ENCODE measurements at places on chromosomes 16 and 17.
A peak's percentile ranks its signal among the peaks of the same experiment; 100 is the strongest.

DNA sequence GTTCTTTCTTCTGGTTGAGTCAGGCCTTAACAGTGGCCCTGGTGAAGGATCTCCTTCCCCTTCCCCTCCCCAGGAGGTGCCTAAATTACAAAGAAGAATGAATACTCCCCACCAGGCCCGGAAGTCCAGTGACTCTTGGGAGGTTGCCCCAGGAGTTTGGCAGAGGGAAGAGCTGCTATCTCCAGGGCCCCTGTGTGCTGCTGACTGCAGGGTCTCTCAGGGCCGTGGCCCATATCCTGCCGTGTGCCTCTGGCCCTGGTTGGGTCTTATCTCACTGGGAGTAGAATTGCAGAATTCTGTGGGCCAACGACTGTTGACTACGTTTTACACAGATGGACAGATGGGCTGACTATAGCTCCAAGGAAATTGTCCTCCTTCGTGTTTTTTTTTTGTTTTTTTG lies 28.0 kb downstream of the AKAP1 start:
- no peak for DNase-seq

- no peak for DNase-seq
Observed at GRCh38 chr17:63361182-63361581, 84.9 kb downstream of the CYB561 start.

GRCh38 chr16:82108774-82109173 lies 61.2 kb downstream of the MPHOSPH6 start:
- DNase-seq: no peak

- DNase-seq: no peak
Observed at GRCh38 chr17:9226794-9227135, 205.5 kb downstream of the NTN1 start.

GRCh38 chr16:48535831-48536613 lies 74.0 kb downstream of the N4BP1 start:
- DNase-seq: no peak

- no peak for DNase-seq
Observed at GRCh38 chr17:33837281-33837680, 417.8 kb upstream of the CCL2 start.

GRCh38 chr17:83191388-83192160 lies 112.2 kb downstream of the METRNL start:
- DNase-seq: no peak

DNA sequence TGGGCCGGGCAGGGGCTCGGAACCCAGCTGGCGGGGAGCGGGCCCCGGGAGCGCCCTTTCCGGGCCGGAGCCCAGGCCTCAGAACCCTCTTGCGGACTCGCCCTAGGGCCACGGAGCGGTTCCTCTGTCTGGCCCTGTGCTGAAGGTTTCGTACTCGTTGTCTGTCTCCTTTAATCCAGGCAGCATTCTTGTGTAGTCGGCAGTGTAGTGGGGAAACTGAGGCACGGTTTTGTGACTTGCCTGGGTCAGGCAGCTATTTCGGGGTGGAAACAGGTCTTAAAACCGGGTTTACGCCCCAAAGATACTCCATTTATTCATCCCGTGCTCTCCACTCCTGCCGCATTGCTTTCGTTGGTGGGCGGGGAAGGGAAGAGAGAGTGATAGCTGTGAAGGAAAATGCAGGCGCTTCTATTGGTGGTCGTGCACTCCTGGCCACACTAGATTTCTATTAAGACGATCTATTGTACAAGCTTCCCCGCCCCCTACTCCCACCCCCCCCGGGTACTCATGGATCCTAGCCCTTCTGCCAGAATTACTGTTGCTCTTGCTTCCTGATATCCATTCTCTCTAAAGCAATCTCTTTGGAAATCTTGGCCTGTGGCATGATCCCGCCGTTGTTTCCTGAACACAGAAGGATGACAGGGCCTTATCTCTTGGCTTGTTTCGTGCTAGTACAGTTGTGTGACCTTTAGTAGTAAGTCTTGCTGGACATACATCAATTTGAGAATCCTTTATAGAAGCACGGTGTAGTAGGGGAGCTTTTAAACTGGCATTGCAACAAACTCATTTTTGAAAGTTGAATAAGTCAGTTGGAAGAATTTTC lies 751 bp downstream of the DCAF7 start:
- DNase-seq: peak; percentile 43

DNA sequence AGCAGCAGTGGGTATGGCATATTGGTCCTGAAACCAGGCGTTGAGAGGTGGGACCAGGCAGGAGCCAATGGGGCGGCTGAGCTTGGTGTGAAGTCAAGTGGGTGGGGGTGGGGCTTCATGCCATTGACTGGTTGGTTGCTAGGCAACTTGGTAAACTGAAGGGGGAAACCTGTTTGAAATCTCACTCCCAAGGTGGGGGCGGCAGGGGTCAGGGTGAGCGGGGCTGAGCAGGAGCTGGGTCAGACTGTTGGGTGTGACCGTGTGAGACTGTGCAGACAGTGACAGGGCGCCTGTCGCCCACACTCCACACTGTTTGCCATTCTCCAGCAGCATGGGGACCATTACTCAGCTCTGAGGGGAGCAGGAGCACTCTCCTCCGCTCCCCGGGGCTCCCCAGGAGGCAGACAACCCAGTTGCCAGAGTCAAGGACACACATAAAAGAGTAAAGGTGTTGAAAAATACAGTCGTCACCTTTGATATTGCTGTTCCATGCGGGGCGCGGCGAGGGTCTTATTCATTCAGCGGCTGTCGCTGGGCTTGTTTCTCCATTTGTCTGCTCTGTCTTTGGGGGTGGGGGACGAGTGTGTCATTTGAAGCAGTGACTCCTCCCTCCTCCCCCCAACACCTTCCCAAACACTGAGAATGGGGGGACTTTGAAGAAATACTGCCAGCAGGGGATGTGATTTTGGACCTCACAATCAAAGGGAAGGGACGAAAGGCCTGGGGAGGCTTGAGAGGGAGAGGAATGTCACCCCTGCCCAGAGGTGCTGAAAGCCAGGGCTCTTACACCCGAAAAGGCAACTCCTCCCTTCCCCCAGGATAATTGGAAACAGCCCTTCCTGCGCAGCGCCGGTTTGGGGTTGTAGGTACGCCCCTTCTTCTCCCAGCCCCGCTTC lies 1.2 kb upstream of the EFNB3 start:
- DNase-seq: no peak

DNA sequence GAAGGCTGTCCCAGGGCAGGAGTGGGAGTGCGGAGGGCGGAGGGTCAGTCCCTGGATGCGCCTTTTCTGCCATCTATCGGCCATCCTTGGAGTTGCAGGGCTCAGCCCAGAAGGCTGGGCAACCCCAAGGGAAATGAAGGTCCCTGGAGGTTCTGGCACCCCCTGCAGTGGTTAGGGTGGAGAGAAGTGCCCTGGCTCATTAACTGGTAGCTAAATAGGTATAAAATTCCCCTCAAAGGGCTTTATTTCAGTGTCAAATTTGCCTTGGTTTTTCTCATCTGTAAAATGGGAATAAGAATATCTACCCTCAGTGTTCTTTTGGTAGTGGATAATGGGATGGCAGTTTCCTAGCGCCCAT lies 22.4 kb downstream of the C17orf75 start:
- DNase-seq: peak; percentile 70

DNA sequence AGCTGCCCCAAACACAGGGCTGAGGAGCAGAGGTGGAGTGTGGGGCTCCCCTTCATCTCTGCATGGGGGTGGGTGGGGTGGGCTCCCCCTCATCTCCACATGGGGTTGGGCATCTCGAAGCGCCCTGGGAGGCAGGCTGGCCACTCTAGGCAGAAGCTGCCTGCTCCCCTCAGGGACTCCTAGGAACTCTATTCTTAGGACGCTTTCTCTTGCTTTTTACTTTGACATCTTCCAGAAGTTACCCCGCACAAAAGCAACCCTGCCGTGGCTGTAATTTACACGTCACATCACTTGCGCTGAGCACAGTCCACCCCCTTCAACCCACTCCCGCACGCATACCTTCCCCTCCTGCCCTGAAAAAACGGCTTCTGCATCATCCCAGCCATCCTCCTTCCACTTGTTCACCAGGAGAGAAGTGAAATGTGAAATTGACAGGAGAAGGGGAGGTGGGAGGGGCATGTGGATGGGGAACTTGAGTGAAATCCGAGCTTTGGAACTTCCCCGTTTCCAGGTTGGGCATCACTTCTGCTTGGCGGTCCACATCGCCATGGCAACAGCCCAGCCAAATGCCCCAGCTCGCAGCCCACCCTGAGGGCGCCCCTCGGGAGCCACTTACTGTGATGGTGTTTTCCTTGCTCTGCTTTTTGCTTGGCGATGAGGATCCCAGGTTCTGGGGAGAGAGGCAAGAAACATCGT lies 53.7 kb upstream of the RCVRN start:
- peak; percentile 7 for DNase-seq

GRCh38 chr16:75632857-75633256 lies 9.8 kb upstream of the ADAT1 start:
- DNase-seq: no peak

GRCh38 chr17:6126768-6127167 lies 56.6 kb downstream of the WSCD1 start:
- DNase-seq: no peak

- DNase-seq: no peak
Observed at GRCh38 chr16:48335961-48336360, 49.3 kb downstream of the SIAH1 start.

DNA sequence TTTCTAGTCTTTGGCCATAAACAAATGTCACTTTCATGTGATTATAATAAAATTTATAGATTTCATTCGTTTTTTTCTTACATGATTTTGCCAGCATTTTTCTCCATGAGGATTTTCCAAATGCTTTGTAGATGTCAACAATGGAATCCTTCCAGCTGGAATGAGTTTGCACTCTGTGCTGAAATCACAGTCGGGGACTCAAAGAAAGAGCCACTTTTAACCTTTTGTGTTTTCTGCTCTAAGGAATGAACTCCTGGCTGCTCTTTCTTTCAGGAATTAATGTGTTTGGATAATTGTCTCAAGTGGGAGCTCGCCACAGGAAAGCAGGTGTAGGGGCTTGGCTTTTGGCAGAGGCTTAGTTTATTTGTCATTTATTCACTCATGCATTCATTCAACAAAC lies 372.3 kb upstream of the SALL1 start:
- DNase-seq: no peak

DNA sequence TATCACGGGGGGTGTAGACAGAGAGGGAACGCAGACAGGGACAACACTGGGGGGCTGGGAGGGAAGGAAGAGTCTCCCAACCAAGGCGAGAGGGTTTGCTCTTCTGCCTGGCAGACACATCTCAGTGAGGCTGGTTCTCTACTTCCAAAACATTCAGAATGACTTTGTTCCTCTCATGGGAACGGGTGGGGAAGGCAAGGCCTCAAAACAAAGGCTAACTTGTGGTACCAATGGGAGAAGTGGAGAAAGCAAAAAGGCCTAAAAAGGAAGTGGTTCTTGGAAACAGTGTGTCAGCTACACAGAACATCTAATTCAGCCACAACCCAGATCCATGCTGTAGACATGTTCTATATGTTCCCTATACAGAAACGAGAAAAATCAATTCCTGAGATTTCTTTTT lies 7.5 kb downstream of the FLOT2 start:
- no peak for DNase-seq

DNA sequence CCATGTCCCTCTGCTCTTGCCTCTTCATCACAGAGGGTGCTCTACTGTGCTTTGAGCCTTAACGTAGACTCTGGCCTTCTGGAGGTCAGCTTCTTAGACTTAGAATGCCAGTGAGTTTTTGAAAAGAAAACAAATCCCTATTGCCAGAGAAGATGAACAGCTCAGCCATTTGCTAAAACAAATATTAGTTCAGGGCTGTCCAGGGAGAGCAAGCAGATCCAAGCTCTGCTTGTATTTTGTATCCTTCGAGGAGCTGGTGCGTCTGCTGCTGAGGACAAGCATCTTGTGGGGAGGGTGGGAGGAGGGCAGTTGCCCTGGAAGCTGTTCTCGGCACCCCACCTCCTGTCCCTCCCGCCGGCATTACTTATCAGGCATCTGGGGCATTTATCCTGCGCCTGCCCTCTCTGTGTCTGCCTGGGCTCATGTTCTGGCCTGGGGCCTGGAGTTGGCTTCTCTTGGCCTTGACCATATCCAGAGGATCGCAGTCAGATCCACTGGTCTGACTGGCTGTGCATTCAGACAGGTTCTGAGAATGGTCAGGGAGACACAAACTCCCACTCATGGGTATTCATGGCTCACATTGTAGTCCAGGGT lies 173.1 kb upstream of the NLRP1 start:
- no peak for DNase-seq

DNA sequence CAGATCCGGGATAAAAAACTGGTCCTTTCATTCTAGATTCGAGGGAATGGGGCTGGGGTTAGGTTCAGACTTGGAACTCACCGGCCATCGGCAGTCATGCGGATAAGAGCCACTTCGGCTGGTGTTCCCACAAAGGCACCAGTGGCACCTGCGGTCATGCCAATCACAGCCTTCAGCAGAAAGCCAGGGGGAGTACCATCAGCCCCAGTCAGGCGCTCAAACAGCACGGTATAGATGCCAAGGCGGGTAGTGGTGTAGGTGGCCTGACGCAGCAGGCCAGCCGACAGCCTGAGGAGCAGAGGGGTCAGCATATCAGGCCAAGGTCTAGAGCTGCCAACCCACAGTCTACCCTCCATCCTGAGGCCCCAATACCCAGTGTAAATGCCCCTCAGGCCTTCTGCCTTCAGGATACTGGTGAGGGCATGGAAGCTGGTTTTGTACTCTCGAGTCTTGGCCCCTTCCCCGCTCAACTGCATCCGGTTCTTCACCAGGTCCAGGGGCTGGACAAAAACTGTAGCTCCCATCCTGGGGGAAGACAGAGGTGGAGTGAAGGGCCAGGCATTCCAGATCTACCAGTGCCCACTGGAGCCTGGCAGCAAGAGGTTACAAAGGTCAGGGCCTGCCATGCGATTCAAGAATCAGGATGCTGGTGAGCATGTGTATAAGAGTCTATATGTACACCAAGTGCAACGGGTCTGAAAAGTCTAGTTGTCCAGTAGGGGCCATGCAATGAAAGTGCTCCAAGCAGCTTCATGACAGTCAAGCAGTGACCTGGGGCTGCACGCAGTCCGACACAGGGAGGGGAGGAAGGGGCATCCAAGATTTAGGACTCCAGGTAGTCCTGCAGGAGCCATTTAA lies 929 bp downstream of the SLC25A11 start:
- DNase-seq: no peak

GRCh38 chr17:44093231-44093900 lies 22.8 kb downstream of the G6PC3 start:
- DNase-seq: no peak

- DNase-seq: no peak
Observed at GRCh38 chr17:55054429-55054828, 85.9 kb downstream of the STXBP4 start.

DNA sequence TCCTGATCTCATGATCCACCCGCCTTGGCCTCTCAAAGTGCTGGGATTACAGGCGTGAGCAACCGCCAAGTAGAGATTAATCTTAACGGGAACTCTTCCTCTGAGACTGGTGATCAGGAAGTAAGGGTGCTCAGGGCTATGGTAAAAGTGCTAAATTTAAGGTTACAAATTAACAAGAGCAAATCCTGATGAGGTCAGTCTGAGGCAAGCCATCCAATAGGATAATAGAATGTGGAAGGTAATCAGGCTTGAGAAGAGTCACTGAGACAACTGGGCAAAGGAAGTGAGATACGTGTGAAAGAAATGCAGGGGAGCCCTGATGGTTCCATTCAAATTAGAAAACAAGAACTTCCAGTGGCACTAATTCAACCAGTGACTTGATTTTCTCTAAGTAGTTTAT lies 69.1 kb downstream of the CACNG1 start:
- DNase-seq: no peak
